Left colon (tissue), 2 donors: ENCODE measurements at places on chromosomes 13 and 19. TPM values are rescaled to one million over a fixed set of nuclear protein-coding genes. Genes with fewer than 3 reads are reported as not detected.
A peak's percentile ranks its signal among the peaks of the same experiment; 100 is the strongest.

LILRA1 gene
- total RNA-seq, result 0.61 TPM

ZNF491 gene
- 2.7 TPM for total RNA-seq

ONECUT3 gene
- total RNA-seq, result not detected

AP1M2 gene
- total RNA-seq, result 116 TPM

HIF3A gene
- 12.0 TPM for total RNA-seq

ZNF765 gene
- total RNA-seq, result 9.9 TPM

GSX1 gene
- not detected for total RNA-seq

DNA sequence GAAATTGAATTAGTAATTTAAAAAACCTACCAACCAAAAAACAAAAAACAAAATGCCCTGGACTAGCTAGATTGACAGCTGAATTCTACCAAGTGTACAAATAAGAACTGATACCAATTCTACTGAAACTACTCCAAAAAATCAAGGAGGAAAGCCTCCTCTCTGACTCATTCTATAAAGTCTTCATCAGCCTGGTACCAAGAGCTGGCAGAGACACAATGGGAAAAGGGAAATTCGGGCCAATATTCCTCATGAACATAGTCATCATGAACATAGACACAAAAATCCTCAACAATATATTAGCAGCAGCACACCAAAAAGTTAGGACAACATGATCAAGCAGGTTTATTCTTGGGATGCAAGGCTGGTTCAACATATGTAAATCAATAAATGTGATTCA is 2667.7 kb upstream of the PCDH20 start:
- no peak for DNase-seq

GRCh38 chr13:98543378-98544103 is 33.4 kb downstream of the STK24 start:
- DNase-seq, result no peak

DNA sequence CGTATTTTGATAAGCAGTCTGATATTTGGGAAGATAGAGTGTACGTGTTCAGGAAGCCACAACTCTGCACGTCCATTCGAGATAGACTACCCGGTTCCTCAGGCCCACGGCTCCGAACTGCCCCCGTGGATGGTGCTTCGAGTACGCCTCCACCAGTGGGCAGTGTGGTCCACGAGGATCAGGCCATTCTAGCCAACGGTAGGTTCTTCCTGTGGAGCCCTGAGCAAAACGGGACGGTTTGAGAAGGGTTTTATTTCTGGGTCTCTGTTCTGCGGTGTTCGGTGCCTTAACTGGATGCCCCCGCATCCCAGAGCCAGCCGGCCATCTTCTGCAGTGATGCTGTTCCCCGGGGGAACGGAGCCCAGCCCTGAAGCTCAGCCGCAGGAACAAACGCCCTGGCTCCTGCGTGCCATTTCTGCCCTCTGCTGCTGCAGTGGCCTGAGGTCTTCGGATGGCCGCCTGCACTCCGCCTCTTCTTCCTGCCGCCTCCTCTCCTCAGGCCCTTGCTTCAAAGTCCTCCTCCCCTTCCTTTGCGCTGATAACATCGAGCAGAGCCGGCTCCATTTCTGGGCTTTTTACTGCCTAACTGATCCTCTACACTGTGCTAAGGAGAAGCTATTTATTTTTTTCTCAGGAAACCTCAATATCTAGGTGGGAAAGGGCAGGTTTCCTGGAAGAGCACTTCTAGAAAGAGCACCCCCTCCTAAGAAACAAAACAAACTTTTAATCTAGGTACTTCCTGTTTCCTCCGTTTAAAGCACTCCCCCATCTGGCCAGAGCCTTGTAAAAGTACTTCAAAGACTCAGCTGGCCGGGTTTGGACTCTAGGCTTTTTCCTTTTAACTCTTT is 36.2 kb upstream of the SLC46A3 start:
- DNase-seq, result peak; percentile 32

DNA sequence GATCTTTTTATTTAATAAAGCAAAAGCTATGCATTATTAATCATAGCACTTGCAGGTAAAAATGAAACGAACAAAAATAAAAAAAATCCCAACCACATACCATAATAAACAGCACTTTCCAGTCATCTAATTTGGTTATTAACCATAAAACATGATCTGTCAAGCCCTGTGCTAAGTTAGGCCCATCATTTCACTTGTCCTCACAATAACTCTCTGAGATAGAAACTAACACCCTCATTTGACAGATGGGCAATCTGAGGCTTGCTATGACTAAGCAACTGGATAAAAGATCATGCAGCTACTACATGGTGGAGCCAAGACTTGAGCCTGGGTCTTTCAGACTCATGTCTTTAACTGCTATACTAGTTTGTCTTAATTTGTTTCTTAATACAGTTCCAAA is 21.8 kb downstream of the PROSER1 start:
- no peak for DNase-seq

- DNase-seq, result no peak
These were observed 38.1 kb downstream of the PSG5 start for GRCh38 chr19:43148233-43148632.

DNA sequence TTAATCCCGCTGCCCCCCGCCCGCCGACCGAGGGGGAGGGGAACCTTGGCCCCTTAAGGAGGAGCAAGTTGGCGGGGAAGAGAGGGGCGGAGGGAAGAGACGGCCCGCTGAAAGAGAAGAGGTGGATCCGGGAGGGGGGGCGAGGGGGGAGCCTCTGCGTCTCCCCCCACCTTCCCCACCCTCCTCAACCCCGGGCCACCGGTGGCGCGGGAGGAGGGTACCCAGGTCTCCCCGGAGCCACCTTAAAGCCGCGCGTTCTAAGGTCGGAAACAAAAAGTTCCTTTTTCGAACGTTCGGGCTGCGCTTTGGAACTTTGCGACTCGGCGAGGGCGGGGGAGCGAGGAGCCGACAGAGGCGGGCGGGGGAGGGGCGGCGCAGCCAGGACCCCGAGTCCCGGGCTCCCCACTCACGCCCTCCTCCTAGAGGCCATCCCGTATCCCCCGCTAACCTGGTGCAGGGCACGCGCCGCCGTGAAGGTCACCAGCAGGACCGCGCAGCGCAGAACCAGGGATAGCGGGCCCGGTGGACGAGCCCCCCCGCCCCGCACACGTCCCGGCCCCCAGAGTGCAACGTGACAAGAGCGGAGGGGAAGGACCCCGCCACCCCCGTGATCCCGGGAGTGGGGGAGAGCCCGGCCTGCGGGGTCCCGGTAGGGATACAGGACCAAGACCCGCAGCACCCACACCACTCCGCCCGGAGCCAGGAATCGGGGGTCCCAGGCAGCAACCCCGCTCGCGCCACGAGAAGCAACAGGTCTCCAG is 659 bp downstream of the ERF start:
- peak; percentile 88 for DNase-seq

- DNase-seq, result no peak
These were observed 226.7 kb downstream of the RFC3 start for GRCh38 chr13:34044660-34045080.

GRCh38 chr13:98939660-98940191 is 38.1 kb downstream of the DOCK9 start:
- DNase-seq, result no peak

- DNase-seq, result no peak
These were observed 83.6 kb upstream of the KLF12 start for GRCh38 chr13:74217811-74218210.
